ENCODE measurements at places on chromosomes 16 and 17.

- DNase-seq: peak; percentile 98
These were observed 33.4 kb upstream of the CLEC18A start for GRCh38 chr16:69917739-69918138.

DNA sequence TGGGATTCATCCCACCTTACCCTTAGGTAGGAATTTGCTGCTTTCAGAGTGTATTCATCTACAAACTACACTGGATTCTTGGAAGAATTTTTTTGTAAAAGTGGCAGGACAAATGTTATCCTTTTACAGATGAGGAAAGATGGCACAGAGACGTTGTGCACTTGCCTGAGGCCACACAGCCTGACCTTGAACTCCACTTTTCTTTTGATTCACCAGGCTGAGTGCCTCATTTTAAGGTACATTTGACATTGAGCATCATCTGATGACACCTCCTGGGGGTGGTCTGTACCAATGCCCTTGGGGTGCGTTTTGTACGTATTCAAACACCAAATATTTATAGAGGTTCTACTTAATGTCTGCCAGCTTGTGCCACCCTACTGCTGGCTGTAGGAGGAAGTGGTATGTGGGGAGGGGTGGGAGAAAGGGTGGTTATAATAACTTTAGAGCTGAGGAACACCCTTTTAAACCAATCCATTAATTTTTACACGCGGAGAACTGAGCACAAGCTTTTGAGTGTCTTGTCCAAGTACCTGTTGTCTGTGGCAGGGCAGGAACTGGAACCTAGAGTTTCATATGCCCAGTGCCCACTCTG, 29.1 kb downstream of the HS3ST3B1 start:
- DNase-seq: no peak

DNA sequence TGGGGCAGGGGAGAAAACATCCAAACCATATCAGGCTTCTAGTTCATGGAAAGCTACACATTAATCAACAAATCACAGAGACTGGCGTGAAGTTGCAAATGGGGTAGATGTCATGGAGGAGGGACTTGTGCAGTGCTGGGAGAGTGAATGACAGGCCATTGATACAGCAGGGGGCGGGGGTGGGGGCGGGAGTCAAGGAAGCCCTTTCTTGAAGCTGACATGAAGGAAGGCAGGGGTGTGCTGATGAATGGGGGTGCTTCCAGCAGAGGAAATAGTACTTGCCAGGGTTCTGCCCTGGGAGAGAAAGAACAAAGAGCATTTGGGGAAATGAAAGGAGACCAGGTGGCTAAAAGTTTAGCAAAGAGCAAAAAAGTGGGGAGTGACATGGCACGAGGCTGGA, 269.9 kb downstream of the SHISA9 start:
- no peak for DNase-seq

DNA sequence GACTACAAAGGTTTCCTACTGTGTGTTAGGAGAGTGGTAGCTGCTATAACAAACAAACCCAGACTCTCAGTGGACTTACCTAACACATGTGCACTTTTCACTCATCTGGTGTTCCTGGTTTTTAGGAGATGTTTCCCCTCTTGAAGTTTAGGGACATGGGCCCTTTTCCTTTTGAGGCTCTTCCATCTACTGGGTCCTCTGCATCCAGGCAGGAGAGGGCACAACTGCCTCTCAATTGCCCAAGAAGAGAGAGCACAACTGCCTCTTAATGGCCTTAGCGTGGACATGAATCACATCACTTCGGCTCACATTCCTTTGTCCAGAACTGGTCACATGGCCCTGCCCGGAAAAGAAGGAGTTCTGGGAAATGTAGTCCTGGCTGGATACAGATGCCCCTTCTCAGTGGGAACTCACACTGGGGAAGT, 9.8 kb upstream of the TNRC6C start:
- DNase-seq: peak; percentile 51

- DNase-seq: no peak
These were observed at the start of gene C1QTNF8 for GRCh38 chr16:1096169-1097082. C1QTNF8 (minus strand) TSS chr16:1096244; CDS start chr16:1094922, 1,322 bp downstream.

Measured in fibroblast of lung (primary cell).